Renal cortex interstitium (tissue), 15 donors: ENCODE measurements at places on chromosomes 2 and 18. TPM values are rescaled to one million over a fixed set of nuclear protein-coding genes. Genes with fewer than 3 reads are reported as not detected.

Gene PRSS56
- polyA plus RNA-seq = 0.09 TPM

Gene PRKRA
- 69.7 TPM for polyA plus RNA-seq

GRCh38 chr2:241946306-241947003 lies 76.9 kb downstream of the RTP5 start:
- DNase-seq = no peak

- no peak for DNase-seq
Measured at GRCh38 chr2:190327867-190328572, 8.4 kb upstream of the HIBCH start.
